Neural crest cell (in vitro differentiated cells): ENCODE measurements at places on chromosomes 1 and 21.

- DNase-seq = no peak
These were observed 117.1 kb downstream of the FOXD2 start for GRCh38 chr1:47554901-47555300.

DNA sequence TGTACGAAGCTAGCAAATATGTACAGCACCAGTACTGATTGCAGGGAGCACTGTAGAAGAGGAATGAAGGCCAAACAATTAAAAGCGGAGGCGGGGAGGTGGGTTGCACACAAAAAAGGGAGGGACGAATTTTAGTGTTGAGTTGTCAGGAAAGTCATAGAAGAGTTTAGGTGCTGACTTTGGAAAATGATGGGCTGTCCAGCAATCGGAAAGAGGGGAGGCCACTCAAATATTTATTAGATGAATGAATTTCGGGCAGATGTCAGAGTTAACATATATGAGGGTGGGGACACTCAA lies 537 bp upstream of the ANKRD13C start:
- no peak for DNase-seq

GRCh38 chr1:167862432-167863076 lies 51.4 kb downstream of the ADCY10 start:
- DNase-seq = no peak

- peak; percentile 32 for DNase-seq
These were observed 18.0 kb upstream of the OLIG1 start for GRCh38 chr21:33051925-33052324.

- no peak for DNase-seq
These were observed 108.7 kb upstream of the ARHGEF16 start for GRCh38 chr1:3345792-3346191.

GRCh38 chr21:34618941-34619340 lies 4.0 kb upstream of the RCAN1 start:
- no peak for DNase-seq

DNA sequence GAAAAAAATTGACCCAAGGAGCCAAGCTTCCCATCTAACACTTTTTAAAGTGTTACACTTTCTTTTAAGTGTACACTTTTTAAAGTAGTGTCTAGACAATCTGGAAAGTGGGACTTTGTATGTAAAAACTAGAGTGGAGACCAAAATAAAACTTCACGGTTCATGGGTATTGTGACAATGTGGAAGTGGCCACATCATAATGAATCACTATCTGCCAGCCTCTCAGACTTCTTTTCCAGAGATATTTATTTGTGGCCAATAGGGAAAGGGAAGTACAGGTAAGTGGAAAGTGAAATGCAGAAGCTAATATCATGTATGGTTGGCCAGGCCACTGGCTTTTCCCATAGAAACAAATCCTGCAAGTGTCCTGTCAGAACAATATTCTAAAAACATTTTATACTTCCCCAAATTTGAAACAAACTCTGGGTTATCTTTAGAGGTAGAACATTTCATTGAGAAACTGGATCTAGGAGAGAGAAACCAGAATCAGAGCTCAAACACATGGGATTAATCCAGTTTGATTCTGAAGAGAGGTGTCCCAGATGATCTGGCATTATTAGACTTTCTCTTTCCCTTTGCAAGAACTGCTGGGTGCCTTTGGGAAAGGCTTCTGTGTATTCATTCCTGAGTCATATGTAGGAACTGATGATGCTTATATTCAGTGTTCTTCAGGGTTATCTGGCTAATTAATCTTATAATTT lies 2.0 kb downstream of the TNFSF18 start:
- DNase-seq = no peak

DNA sequence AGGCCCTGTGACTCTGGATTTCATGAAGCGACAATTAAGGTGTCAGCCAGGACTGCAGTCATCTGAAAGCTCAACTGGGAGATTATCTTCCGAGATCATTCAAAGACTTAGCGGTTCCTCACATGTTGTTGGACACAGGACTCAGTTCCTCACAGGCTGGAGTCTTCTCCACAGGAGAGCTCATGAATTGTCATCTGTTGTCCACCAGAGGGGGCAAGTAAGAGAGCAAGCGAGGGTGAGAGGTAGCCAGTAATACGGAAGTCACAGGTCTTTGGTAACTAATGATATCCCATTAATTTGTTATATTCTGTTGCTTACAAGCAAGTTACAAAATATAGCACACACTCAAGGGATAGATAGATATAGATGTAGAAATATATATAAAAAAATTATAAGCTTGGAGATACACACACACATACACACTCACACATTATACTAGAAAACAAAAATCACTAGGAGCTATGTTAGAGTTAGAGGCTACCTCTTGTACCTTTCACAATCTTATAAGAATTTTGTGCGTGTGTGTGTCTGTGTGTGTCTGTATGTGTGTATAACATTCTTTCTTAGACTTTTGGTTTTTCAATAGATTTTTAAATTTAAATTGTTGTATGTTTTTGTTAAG lies 1695.3 kb downstream of the BRINP3 start:
- DNase-seq = peak; percentile 8

- no peak for DNase-seq
These were observed 16.9 kb upstream of the MTF2 start for GRCh38 chr1:93061895-93062792.

GRCh38 chr1:56432166-56432971 lies 147.0 kb downstream of the PLPP3 start:
- no peak for DNase-seq

GRCh38 chr21:26686278-26686677 lies 113.2 kb upstream of the CYYR1 start:
- no peak for DNase-seq

DNA sequence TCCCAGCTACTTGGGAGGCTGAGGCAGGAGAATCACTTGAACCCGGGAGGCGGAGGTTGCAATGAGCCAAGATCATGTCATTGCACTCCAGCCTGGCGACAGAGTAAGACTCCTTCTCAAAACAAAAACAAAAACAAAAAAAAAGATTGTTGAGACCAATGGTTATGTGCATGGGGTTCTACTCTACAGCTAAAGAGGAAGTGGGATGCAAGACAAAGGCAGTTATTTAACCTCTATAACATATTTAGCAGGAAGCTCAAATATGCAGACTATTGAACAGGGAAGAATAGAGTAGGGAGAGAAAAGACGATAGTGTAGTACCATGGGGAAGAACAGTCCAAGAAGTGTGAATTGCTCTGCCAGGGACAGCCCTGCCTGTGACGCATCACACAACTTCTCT lies 227.7 kb downstream of the SMYD3 start:
- no peak for DNase-seq

DNA sequence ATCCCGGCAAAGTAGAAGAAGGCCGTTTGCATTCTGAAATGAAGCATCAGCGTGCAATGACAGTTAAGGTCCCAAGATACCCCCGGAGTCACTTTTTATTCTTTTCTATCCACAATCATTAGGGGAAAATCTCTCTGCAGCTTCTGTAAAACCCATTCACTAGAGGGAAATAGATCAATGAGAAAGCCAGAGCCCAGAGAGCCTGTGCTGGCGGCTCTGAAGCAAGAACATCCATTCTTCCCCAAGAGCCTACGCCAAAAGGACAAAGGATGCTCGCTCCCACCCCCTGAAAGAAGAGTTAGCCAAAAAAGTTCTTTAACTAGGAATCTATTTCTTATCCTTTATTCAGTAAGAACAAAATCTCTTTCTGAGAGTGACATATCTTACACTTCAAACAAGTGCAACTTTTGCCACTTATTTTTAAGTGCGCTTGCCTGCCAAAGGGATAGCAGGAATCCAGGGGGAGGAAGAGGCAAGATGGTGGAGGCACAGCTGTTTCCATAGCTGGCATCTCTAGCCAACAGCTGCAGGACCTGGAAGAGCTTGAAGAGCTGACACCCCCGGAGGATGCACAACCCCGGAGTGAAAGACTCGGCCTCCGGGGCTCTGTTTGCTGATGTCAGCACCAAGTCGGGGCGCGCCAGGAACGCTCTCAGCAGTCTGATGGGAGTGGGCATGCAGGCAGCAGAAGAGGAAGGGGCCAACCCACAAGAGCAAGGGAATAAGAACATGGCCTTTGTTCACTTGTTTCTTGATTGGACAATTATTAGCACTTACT lies 68.7 kb downstream of the KCNN3 start:
- DNase-seq = no peak

DNA sequence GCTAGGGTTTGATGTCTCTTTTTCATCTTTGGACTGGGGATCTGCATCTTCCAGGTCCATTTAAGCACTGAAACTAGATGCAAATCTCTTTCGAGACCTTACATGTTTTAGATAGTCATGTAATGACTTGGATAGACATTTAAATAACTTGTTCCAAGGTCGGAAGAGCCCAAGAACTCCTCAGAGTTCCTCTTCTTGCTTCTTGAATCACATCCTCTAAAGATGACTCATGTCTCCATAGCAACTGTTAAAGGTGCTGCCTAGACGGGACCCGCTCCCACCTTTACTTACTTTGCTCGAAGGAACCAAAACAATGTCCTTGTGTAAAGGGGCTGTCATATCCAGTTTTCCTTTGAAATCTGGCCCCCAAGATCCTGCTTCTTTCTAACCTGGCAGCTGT lies 130.0 kb downstream of the EDEM3 start:
- no peak for DNase-seq

GRCh38 chr1:36436821-36437220 lies 13.4 kb downstream of the OSCP1 start:
- no peak for DNase-seq

DNA sequence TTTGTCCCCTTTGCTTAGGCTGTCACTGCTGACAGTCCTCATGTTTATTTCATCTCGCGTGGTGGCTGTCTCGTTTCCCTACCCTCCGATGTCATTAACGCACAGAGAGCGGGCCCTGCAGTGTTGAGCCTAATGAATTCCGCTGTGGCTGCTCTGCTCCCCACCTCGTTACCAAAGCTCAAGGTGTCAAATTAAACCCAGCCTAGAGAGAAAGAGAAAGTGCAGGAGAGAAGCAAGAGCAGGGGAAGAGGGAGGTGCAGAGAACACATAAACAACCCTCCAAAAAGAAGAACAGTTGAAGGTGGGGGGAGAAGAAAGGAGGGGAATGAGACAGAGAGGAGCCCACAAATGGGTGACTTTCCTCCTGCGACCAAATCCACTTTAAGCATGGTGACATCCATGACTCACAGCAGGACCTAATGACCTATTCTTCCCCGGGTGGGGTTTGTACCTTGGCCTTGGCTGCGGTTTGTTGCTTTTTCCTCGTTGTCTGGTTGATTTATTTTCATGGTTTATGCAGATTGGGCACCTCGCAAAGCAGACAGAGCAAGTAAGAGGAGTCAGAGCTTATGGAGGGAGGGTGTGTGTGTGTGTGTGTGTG lies 92.5 kb downstream of the PBX1 start:
- no peak for DNase-seq

DNA sequence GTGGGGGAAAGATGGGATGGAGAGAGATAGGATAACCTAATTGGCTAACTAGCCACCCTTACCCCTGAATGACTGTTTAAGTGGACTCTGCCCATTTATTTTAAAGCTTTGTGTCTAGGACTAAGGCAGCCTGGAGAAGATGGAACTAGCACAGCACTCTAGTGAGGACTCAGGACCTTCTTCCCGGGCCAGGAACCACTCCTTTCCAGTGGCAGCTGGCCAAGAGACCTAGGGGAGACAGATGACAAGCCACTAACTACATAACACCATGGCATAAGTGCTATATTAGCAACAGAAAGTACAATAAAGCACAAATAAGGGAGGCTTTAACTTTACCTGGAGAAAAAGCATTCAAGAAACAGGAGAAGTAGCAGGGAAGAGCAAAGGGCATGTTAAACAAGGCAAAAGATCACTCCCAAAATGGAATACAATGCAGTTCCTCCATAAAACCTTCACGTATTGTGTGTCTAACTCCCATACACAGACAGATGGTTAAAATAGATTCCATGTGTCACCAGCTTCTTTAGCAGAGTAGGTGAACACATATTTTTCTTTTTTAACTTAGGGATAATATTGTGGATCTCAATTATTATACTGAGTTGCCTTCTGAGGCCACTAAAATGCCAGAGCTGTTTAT lies 20.6 kb downstream of the CLCA1 start:
- DNase-seq = no peak

GRCh38 chr1:156750711-156751450 lies 594 bp downstream of the HDGF start:
- DNase-seq = peak; percentile 55

GRCh38 chr1:219478811-219479210 lies 134.1 kb downstream of the ZC3H11B start:
- DNase-seq = no peak

DNA sequence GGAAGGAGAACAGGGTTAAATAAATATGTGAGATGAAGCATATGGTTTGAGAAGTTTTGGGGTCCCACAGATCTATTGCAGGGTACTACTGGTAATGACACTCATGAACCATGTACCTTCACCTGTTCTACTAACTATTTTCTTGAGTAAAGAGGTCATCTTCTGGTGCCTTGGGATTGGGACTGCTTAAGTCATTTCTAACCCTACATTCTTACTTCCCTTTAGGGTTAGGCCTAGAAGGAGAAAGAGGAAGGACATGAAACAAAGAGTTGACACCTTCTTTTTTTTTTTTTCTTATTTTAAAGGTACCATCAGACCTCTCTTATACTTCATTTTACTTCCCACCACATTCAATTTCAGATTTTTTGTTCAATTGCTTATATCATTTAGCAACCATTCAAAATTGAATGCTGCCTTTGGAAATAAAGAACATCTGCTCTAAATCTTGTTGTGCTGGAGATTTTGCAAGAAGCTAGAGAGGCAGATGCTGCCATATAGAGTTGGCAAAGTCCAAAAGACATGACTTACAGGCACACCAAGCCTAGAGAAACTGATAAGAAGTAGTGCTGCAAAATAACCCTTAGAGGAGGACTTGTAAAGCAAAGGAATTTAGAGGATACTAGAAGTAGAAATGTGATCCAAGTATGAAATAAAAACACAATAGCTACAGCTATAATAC lies 374.4 kb upstream of the ST6GALNAC5 start:
- DNase-seq = no peak

GRCh38 chr1:20069874-20070273 lies at the start of gene PLA2G5:
Gene PLA2G5, plus strand, starts transcription at chr1:20070194. Its CDS starts 14,637 bp downstream, at chr1:20084831.
- DNase-seq = no peak

DNA sequence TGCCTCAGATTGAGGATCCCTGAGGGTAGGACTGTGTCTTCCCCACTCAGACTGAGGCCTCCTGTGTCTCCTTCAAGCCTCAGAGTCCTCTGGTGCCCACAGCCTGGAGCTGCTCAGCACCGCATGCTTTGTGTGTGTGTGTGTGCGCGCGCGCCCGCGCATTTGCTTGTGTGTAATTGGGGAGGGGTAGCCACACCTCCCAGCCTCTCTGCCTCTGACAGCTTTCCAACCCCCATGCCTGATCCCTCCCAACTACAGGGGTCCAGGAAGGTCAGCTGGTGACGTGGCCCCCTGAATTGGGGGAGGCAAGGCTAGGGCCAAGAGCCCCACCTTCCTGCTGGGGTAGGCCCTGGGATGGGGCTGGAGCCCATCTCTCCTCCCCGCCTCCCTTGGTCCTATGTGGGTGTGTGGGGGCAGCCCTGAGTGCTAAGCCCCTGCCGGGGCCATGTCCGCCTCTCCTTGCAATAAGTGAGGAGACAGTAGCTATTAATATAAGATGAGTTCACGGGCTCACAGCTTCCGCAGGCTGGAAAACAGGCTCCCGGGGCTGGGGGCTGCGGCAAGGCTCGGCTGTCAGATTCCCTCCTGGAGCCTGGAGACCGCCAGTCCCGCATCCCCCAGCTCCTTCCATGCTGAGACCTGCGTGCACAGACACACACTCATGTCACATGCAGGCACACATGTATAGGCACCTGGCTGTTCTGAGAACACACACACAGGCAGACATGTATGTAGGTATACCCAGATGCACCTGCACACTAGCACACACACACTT lies 7.0 kb downstream of the GPR3 start:
- DNase-seq = no peak

GRCh38 chr1:45718289-45718688 lies 30.3 kb downstream of the TMEM69 start:
- DNase-seq = no peak
